ENCODE measurements at places on chromosomes 3 and 15. TPM values are rescaled to one million over a fixed set of nuclear protein-coding genes. Genes with fewer than 3 reads are reported as not detected.

CCDC39 gene
- total RNA-seq: 0.17 TPM

CSPG5 gene
- total RNA-seq: under 0.01 TPM

TMEM207 gene
- not detected for total RNA-seq

TGFBR2 gene
- 167 TPM for total RNA-seq

SOX14 gene
- not detected for total RNA-seq

GLDN gene
- total RNA-seq: 127 TPM

CFAP100 gene
- not detected for total RNA-seq

VWA5B2 gene
- not detected for total RNA-seq

SPSB4 gene
- total RNA-seq: not detected

FAM174B gene
- total RNA-seq: 2.8 TPM

DZIP1L gene
- 34.2 TPM for total RNA-seq

ZNF80 gene
- total RNA-seq: not detected

GATM gene
- 0.44 TPM for total RNA-seq

ITGB5 gene
- total RNA-seq: 167 TPM

PRKCD gene
- 7.3 TPM for total RNA-seq

FBXO40 gene
- not detected for total RNA-seq

USP19 gene
- total RNA-seq: 64.4 TPM

CKMT1A gene
- total RNA-seq: not detected

RPL4 gene
- 4,330 TPM for total RNA-seq

LNP1 gene
- total RNA-seq: 6.8 TPM

PRRT3 gene
- total RNA-seq: 5.4 TPM

DNAH12 gene
- under 0.01 TPM for total RNA-seq

ZBED2 gene
- total RNA-seq: not detected

GOLGA8N gene
- total RNA-seq: 5.2 TPM

CRYBG3 gene
- 42.7 TPM for total RNA-seq

HIGD2B gene
- not detected for total RNA-seq

ROBO2 gene
- 1.0 TPM for total RNA-seq

SCAANT1 gene
- not detected for total RNA-seq

MCTP2 gene
- 19.6 TPM for total RNA-seq

MINAR1 gene
- 0.83 TPM for total RNA-seq

SLC51A gene
- total RNA-seq: not detected

CCDC13 gene
- total RNA-seq: 0.29 TPM

CLDN16 gene
- not detected for total RNA-seq

NEIL1 gene
- 12.9 TPM for total RNA-seq

TTLL13 gene
- total RNA-seq: not detected

TMC3 gene
- total RNA-seq: not detected

SETMAR gene
- 10.1 TPM for total RNA-seq

TBL1XR1 gene
- total RNA-seq: 216 TPM

SPESP1 gene
- 7.8 TPM for total RNA-seq

SLC6A20 gene
- under 0.01 TPM for total RNA-seq

CCDC191 gene
- total RNA-seq: 4.2 TPM

XYLB gene
- total RNA-seq: 6.1 TPM

NME9 gene
- not detected for total RNA-seq

ST3GAL6 gene
- total RNA-seq: 0.99 TPM

ACAN gene
- total RNA-seq: under 0.01 TPM

RAB27A gene
- 12.1 TPM for total RNA-seq

CAPN3 gene
- total RNA-seq: 2.8 TPM

C3orf38 gene
- 24.9 TPM for total RNA-seq

PDCD7 gene
- 25.3 TPM for total RNA-seq

SLC28A1 gene
- total RNA-seq: not detected

ATP10A gene
- total RNA-seq: 5.8 TPM

HAPLN3 gene
- total RNA-seq: 0.87 TPM

P2RY13 gene
- not detected for total RNA-seq

GNAT1 gene
- not detected for total RNA-seq

All from smooth muscle cell of trachea (primary cell).